GF-D8 (cell line): ENCODE measurements at places on chromosomes 3 and 15.

DNA sequence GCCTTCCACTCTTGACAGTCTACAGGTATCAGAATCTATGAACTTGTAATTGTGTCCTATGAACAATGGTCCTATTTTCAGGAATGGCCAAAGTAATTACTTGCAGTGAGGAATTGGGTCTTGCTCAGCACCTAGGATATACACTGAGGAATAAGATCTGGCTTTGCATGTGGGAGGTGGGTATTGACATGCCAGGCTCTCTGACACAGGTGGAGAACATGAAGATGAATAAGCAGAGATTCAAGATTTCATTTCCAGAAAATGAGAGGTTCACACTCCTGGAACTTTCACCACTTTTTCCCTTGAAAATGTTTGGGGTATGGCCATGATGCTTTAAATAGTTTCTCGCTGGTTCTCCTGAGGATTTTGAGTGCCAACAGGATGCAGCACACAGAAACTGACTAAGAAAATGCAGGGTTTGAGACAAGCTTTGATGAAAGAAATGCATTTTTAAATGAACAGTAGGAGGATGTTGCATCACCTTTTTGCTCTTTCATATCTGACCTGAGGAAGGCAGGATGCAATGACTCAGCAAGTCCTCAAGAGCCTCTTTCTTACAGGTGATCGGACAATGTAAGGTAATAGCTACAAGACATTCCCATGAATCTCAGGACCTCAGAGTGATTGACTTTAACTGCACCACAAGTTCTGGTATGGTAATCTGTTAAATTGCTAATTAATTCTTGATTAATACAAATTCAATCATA, 3.7 kb downstream of the HRG start:
- no peak for DNase-seq

GRCh38 chr15:51621155-51621765, 1.3 kb downstream of the DMXL2 start:
- DNase-seq: no peak

DNA sequence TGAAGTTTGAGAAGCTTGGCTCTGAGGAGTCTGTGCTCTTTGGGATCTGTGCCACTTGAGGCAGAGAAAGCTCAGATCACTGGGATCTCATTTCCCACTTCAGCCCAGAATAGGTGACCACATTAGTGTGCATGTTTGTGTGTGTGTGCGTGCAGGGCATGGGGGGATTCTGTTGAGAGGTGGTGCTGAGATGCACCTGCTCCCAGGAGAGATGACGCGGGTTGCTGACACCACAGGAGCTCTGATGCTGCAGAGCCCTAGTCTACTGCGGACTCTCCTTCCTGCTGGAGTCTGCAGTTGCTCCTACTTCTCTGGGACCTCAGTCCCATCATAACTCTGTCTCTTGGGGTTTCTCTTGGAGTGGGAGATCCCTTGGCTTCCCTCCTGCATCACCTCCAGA, 14.7 kb upstream of the CTXND1 start:
- no peak for DNase-seq

DNA sequence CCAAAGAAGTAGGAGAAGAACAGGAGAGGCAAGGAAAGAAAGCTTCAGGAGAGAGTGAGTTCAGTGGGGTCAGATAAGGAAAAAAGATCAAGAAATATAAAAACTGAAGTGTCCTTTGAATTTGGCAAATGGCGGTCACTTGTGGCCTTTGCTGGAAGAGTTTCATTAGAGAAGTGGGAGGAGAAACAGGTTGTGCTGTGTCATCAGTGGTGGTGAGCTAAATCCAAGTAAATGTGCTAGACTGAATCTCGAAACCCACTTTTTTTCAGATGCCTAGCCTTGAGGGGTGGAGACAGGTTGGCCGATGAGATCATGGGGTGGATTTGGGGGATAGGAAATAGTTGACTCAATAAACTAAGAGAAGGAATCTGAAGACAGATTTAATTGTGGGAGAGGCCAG, 43.7 kb downstream of the CHRD start:
- DNase-seq: no peak

DNA sequence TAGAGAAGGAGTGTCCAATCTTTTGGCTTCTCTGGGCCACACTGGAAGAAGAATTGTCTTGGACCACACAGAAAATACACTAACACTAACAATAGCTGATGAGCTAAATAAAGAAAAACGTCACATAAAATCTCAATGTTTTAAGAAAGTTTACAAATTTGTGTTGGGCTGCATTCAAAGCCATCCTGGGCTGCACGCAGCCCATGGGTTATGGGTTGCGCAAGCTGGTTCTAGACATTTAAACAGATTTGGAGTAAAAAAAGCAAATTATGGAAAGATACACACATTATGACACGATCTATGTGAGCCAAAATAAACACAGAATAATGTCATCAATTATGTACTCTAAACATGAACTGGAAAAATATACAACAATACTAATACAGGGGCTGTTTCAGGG, 703.3 kb upstream of the LMCD1 start:
- DNase-seq: no peak

DNA sequence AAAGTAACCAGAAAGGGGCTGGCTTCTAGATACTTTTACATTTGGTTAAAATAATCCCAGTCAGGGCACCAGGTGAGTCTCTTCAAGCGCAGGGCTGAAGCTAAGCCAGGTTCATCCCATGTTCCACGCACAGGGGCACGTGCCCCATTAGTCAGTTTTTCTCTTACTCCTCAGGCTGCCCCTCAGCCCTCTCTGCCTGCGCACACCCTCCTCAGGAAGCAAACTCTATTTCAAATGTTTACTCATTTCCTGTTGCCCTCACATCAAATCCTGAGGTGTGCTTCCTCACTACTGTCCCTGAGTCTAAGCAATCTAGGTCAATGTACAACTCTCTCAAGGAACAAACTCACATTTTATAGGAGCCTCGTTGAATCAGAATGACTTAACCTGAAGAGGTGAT, 48.5 kb downstream of the THBS1 start:
- no peak for DNase-seq

GRCh38 chr3:141544697-141545096, 57.9 kb downstream of the RASA2 start:
- DNase-seq: no peak

- no peak for DNase-seq
These were observed 28.5 kb upstream of the SLC7A14 start for GRCh38 chr3:170614214-170614966.

- DNase-seq: no peak
These were observed 160.0 kb downstream of the IL5RA start for GRCh38 chr3:2950159-2950558.

GRCh38 chr15:48603922-48604321, 41.6 kb downstream of the FBN1 start:
- DNase-seq: no peak

GRCh38 chr3:134332344-134332743, 41.9 kb downstream of the AMOTL2 start:
- no peak for DNase-seq

DNA sequence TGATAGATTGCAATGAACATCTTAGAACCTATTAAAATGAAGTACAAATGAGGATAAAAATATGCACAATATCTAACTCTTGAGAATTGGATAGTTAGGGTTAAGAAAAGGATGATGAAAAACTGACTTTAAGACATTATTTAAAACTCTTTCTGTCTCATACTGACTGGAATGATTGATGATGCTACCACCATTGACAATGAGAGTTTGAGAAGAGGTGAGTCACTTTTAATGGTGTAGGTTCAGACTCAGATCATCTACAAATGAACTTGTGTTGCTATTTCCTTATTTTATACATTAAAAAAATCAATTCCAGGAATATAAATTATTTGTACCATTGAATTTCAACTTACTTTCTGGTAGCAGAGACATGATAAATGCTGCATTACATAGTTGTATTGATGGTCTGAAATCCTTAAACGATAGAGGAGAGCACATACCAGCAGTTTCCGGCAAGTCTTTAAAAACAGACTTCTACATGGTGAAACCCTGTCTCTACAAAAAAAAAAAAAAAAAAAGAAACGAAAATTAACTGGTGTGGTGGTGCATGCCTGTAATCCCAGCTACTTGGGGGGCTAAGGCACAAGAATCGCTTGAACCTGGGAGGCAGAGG, 409.0 kb downstream of the OTOL1 start:
- no peak for DNase-seq

DNA sequence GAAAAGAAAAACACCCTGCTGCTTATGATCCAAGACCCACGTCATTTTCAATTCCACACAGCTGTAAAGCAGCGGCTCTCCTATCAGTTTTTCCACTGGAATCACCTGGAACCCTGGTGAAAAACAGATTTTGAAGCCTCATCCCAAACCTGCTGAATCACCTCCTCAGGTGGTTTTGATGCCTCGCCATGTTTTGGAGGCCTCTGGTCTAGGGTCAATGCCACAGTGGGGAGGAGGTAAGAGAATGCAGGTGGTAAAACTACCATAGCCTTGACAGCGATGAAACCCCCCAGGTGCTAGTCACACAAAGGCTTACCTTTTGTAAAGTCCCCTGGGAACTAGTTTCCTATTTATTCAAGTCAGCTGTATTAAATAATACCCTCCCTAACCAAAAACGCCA, 24.8 kb downstream of the MYO1E start:
- no peak for DNase-seq

GRCh38 chr3:181265750-181266333, 276.3 kb upstream of the DNAJC19 start:
- no peak for DNase-seq

DNA sequence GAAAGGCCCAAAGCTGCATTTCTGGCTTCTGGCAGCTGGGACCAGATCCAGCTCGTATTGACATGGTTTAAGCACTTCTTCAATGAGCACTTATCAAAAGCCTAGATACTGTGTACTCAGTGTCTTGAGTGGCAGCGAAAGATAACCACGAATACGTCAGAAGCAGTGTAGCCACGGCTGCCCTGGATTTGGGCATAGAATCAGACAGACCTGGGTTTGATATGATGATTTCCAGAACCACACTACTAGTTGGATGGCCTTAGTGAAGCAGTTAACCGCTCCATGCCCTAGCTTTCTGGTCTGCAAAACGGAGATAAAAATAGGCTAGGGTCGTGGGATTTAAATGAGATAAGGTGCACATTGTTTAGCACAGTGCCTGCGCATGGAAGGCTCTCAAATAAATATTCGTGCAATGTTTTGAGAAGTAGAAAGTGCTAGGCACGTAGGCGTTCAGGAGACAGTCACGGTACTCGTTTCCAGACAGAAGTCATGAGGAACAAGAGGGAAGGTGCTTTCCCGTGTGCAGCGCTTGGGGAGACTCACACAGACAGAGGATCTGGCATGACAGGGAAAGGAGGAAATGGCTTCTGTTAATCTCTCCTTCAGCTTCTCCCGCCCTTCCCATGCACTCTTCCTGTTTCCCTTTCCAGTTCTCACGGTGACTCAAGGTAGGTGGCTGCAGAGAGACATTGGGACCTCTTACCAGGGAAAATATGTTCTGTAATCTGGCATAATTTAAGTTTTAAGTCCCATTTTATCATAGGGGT, 70.3 kb downstream of the CCNL1 start:
- no peak for DNase-seq

- no peak for DNase-seq
These were observed 135.3 kb downstream of the MEX3B start for GRCh38 chr15:81910355-81911021.

- DNase-seq: peak; percentile 82
These were observed 84.0 kb downstream of the LIPC start for GRCh38 chr15:58515807-58516206.

GRCh38 chr3:24541935-24542334, 47.3 kb upstream of the THRB start:
- DNase-seq: no peak
